ENCODE measurements at places on chromosomes 4 and X.

GRCh38 chrX:21382715-21383114 lies 8.5 kb downstream of the CNKSR2 start:
- DNase-seq: no peak

- DNase-seq: no peak
These were observed 375.5 kb downstream of the NAF1 start for GRCh38 chr4:162791226-162791625.

DNA sequence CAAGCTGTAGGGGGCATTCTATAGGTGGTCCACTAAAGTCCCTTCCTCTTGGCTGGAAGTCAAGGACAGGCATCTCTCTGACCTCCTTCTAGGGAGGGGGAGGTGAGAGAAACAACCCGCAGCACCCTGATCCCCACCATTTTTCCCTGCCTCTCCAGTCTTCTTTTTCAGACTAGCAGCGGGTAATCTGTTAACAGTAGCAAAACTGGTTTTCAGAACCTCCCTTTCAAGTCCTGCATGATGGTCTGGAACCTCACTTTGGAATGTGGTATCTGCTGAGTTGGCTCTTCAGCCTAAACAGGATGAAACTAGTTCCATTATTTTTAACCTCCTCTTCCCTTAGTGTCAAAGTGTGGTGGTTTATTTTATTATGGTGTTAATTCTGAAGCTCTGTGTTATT lies 196.0 kb downstream of the NWD2 start:
- DNase-seq: no peak

DNA sequence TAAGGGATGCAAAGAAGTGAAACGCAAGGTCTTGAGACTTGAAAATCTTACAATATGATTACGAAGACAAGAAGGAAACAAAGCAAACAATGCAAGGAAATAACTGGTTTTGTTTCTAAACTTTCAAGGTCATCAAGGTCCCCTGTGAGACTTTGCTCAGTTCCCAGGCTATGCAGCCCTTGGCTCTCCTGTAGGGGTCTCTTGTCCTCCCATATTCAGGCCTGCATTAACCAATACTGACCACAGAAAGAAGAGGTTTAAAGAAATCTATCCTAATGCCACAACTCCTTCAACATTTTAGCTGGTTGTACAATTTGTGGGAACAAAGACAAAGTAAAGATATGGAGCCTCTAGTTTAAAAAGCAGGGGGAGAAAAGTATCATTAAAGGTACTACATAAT lies 209.2 kb downstream of the LHFPL1 start:
- no peak for DNase-seq

GRCh38 chr4:161320377-161320776 lies 843.4 kb downstream of the FSTL5 start:
- no peak for DNase-seq

- no peak for DNase-seq
These were observed 26.3 kb downstream of the KLHL8 start for GRCh38 chr4:87193958-87194675.

DNA sequence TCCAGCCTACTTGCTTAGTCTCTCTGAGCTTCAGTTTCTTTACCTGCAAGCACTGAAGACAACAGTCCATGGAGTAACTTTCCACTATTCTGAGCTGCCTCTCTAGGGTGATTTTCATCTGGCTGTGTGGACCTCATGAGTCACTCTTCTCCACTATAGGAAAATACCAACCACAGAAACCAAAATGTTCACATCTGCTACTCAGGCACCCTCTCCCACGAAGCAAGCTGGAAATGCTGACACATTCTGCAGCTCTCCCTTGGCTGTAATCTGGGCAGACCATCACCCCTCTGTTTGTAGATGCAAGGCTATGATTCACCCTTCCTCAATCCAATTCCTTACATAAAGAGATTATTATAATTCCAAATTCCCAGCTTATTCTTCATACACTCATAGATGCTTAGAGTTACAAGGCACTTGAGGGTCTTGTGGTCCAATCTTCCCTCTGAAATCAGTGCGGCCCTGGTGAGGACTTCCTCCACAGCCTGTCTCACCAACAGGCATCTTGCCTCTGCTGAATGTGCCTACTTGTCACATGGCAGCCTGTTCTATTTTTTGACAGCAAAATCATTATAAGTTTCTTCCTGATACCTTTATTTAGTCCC lies 97.0 kb upstream of the LNX1 start:
- DNase-seq: no peak

DNA sequence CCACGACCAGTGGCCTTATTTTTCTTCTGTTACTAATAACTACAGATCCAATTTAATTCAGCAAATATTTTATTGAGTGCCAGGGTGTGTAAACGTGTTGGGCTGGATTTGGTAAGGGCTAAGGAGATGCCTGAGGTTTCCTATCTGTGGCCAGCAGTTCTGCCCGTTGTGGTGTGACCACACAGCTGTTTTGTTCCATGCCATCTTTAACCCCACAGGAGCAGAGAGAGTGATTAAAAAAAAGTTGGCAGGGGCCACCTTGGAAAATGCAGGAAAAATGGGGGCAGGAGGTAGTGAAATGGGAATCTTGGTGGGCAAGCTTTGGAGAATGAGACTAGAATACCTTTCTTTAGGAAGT lies 1.1 kb downstream of the PLAC8 start:
- peak; percentile 34 for DNase-seq

- DNase-seq: no peak
These were observed 38.4 kb downstream of the CPLX1 start for GRCh38 chr4:787561-787981.

GRCh38 chr4:25291158-25291733 lies 21.3 kb upstream of the ZCCHC4 start:
- no peak for DNase-seq

Data from activated CD4-positive, alpha-beta T cell treated with anti-CD3 and anti-CD28 coated beads, Interleukin-2, amount 10 ng/mL, durations not matched to agents 7 days and 5 days (primary cell).